CD4-positive, alpha-beta T cell treated with Interleukin-2 at 100 ng/mL for 4 hours (primary cell): ENCODE measurements at places on chromosomes 2 and 18.

- DNase-seq, result peak; percentile 20
Measured at GRCh38 chr2:226772389-226773179, 27.0 kb downstream of the IRS1 start.

GRCh38 chr18:53408271-53408670 lies 816.2 kb downstream of the MBD2 start:
- DNase-seq, result no peak

DNA sequence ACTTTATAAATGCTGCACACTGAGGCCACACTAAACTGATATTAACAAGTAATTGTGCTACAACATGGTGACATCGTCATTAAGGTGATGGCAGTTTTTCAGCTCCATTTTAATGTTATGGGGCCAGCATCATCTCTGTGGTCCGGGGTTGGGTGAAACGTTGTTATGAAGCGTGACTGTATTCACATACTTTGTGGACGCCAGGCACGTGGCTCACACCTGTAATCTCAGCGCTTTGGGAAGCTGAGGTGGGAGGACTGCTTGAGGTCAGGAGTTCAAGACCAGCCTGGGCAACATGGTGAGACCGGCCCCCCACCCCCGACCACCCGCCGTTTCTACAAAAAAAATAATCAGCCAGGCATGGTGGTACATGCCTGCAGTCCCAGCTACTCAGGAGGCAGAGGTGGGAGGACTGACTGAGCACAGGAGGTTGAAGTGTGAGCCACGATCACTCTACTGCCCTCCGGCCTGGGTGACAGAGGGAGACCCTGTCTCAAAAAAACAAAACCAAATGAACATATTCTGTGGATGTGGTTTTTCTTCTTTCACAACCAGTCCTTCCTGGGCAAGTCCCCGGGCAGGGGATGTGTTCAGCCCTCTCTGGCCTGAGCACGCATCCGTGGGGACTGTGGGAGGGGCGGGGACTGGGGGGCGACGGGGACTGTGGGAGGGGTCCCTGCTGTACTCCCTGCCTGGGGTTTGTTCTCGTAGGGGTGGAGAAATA lies 12.9 kb upstream of the GAL3ST2 start:
- peak; percentile 37 for DNase-seq

- no peak for DNase-seq
Measured at GRCh38 chr2:191233533-191233932, 11.7 kb upstream of the MYO1B start.

DNA sequence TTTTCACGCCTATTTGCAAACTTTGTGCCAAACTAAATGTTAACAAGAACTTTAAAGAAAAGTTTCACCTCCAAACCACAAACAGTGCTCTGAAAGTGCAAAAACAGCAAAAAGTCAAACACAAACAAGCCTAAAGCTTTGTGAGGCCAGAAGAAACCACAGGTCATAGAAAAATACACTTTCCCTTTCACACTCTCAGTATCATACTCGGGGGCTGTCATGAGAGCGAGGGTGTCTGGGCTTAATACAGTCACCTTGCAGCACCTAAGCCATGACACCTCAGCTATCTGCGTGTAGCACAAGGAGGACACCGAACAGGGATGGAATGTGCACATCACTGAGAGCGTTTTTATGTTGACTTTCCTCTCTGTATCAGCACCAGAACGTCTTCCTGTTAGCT lies 26.6 kb upstream of the SEH1L start:
- peak; percentile 61 for DNase-seq

- DNase-seq, result no peak
Measured at GRCh38 chr2:228840113-228840742, 430.9 kb downstream of the PID1 start.

GRCh38 chr2:38239452-38239851 lies 137.6 kb downstream of the ATL2 start:
- DNase-seq, result no peak

DNA sequence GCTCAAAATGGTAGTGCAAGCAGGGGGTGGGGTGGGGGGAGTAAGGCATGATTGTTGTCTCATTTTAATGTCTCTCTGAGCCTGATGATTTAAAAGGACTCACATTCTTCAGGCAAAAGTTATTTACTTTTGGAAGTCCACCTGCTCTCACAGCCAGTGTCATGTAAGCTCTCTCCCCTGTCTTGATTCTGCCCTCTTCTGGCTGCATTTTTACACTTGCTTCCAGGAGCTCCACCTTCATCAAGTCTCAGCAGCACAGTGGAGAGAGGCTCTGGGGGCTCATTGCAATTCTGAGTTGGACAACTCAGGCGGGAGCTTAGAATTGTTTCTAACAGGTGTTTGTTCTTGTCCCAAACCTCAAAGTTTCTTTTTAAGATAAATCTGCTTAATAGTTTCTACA lies 39.2 kb downstream of the GNAL start:
- DNase-seq, result no peak

DNA sequence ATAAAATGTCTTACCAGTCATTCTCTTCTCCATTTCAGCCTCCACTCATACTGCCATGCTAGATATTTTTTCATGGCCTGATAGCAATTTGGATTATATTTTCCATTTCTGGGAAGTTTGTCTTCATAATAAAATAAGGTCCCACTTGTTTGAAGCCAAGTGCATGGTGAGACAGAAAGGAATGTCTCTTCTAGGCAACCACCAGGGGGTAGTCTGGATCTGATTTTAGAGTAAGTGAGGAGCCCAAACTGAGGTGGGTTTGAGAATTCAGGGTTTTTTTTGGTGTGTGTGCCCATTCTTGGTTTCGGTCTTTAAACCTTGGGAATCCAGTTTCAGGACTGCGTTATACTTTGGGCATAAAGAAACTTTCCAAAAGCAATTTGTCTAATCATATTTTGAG lies 315.5 kb downstream of the RPRM start:
- DNase-seq, result peak; percentile 6

GRCh38 chr2:140275427-140275826 lies 1495.2 kb upstream of the NXPH2 start:
- DNase-seq, result no peak

DNA sequence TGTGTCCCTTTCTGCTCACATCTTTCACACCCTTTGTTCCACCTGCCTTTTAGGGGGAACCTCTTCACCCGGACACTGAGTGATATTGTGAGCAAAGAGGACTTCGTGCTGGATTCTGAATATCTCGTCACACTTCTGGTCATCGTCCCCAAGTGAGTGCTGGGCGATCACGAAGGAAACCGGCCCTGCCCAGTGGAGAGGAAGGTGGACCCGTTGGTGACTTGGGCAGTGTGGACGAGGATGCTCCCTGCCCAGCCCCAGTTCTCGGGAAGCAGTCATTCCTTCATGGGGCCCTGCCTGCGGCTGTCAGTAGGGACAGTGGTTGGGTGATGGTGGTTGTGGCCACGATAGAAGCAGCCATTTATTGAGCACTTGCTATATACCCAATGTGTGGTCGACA lies 40.8 kb downstream of the PDIA6 start:
- DNase-seq, result no peak

DNA sequence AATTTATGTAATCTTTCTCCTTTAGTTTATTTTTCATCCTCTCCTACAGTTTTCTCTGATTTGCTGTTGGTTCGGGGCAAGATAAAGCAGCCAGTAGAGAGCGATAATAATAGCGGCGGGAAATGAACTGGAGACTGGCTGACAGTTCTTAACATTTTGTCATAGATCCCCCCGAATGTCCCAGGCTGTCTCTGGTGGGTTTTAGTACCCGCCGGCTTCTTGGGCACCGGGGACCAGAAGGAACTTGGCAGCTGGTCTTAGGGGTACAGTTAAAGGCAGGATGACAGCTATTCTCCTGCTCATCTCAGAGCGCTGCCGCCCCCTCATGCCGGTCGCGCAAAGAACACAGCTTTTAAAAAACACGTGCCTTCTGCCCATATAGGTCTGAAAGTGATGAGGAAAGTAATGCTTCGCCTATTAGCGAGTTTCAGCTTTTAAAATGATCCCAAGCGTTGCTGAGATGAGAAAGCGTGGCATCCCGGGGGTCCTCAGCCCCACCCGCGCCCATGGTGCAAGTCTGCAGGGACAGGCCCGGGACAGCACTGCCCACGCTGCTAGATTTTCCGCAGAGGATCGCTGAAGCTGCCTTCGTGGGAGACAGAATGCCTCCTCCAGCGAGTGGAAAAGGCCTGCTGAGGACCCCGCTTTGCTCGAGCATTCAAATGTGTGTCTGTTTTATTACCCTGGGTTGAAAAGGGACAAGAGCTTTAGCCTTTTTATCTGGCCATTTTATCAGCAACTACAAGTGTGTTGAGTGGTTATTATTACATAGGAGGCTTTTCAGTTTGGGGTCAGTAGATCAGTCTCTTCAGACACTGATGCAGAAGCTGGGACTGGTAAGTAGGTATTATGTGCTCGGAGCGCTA lies 3.8 kb downstream of the ONECUT2 start:
- DNase-seq, result no peak

DNA sequence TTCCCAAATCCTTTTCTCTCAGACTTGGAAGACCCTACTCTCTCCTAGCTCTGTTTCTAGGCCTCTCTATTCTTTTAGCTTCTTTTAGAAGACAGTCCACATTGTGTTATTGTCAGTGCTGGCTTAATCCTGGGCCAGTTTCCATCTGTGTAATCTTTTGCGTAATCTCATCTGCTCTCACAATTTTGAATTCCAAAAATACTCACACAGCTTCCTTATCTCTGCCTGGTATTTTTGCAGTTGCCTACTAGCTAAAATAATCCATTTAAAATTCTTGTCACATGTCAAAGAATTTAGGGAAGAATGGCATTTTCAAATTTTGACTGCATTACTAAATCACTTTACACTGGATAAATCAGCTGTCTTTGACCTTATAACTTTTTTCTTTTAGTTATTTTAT lies 200.6 kb upstream of the MEX3C start:
- no peak for DNase-seq

DNA sequence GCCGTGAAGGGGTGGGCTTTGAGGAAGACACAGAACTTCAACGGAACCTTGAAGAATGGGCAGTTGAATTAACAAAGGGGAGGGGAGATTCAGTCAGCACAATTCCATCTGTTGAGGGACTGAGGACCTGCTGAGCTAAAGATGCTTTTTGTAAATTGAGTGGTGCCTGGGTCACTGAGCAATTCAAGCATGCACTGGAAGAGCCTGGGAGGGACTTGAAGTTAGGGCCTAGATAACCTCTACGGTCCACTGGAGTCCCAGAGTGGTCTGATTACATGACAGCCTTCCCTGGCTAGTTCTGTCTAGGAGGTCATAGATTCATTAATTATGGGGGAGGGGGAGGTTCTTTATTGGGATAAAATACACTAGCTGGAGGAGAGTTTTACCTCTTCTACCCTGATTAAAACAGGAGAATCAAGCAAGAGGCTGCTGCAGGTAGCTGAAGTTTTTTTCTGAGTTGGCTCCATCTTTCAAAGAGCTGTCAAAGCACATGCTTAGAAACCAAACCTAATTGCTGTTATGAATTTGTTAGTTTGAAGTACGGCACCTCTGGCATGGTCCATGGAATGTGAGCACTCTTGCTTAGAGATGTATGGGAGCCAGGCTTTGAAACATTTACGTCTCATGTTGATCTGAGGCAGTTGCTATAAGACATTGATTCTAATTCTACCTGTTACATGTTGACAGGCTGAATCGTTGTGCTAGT lies 290.2 kb downstream of the PRKCE start:
- no peak for DNase-seq

DNA sequence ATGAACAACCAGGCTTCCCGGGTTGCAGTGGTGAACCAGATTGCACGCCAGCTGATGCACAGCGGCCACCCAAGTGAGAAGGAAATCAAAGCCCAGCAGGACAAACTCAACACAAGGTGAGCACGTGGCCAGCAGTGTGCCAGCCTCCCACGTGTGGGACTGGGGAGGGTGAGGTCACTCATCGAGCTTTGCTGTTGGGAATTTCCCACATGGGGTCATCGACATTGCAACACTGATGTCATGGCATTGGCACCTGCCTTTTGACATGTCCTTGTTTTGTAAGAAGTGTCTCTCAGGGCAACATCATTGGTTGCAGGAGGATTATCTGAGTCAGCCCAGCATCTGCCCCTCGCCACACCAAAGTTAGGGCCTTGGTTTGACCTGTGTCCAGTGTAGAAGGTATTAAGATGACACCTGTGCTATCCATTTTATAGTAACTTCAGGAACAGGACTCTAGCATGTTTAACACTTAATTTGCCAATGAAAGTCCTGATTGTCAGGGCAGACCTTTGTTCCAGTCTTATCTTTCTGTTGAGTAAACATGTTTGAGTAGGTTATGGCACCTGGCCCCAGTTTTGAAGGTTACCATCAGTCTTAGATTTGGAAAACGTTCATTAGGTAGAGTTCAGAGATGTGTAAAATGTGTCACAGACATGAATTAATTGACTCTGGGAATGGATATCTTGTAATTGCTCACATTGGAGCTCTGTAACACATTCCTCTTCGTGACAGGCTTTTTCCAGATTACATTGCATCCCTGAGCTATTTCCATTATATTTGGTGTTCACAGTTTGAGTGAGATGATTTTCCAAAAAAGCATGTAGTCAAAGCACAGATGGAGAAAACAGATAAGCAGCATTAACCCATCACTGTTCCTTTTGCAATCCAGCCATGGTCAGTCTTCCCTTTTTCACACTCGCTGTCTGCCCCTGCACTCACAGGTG lies 93.3 kb upstream of the EML6 start:
- DNase-seq, result no peak

DNA sequence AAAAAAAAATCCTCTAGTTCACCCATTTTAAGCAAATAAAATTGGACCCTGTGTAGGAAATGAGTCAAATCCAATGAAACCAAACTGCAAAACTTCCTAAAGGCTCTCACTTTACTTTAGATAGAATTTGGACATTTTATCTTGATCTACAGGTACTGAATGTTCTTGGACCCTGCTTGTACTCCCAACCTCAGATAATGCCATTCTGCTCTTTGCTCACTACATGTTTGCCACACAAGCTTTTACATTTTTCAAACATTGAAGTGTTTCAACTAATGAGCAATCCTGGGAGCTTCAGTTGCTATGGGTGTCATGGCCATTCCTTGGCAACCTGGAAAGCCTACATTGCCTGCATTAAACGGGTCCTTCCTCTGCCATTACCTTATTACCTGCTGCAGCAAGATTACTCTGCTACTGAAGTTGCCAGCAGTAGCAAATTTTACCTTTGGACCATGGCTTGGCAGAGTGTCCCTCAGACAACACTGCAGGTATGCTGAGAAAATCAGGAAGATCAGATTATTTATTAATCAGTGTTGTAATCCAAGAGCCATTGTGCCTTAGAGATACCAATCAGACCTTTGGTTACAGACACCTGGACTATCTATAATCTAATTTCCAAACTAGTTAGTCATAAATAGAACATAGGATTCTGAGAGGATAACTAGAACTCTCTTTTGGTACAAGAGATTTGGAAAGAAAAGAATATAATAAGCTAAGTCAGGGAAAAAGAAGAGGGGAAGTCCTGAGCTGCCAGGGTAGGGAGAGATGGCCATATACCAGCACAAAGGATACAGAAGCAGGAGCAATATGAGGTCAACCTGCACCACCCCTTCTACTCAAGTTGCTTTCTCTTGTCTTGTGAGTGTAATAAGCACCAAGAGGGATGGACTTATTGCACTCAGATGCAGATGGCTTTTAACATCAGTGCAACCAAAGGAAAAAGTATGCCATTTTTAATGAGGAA lies 293.3 kb upstream of the TFPI start:
- DNase-seq, result no peak

GRCh38 chr2:73284296-73285158 lies at the start of gene FBXO41:
FBXO41 (minus strand) TSS chr2:73284478; CDS start chr2:73269630, 14,848 bp downstream.
- peak; percentile 56 for DNase-seq
